ENCODE measurements at places on chromosomes 6 and 20.

GRCh38 chr6:167956983-167957492 lies 40.4 kb upstream of the KIF25 start:
- no peak for DNase-seq

GRCh38 chr6:157640746-157641451 lies 182.1 kb upstream of the SNX9 start:
- DNase-seq = no peak

- DNase-seq = no peak
These were observed 8.3 kb upstream of the KIF25 start for GRCh38 chr6:167988945-167989841.

GRCh38 chr6:72417759-72418158 lies 204.1 kb upstream of the KCNQ5 start:
- no peak for DNase-seq

- DNase-seq = no peak
These were observed 110.0 kb upstream of the SSTR4 start for GRCh38 chr20:22924949-22925612.

- peak; percentile 64 for DNase-seq
These were observed 42.8 kb upstream of the DYNLRB1 start for GRCh38 chr20:34473262-34473883.

Data from pons (tissue), 1 donor.